T-helper 17 cell (primary cell): ENCODE measurements at places on chromosomes 2 and 18.

DNA sequence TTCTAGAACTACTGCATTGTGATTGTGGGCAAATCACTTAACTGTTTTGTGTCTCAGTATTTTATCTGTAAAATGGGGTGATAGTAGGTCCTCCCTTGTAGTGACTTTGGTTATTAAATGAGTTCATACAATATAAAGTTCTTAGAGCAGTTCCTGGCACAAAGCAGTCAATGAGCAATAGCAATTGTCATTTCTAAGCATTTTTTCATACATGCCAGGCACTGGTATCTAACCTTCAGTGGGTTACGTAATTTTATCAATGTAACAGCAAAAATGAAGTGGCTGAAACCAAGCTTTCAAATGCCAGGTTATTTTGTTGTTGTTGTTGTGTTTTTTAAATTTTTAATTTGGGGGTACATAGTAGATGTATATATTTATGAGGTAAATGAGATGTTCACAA lies 401.9 kb downstream of the MEIS1 start:
- H3K27ac ChIP-seq, result no peak overlapping the region
- H3K4me1 ChIP-seq, result no peaks in the 10 kb centered on the region
- H3K4me3 ChIP-seq, result no peak overlapping the region
- H3K27me3 ChIP-seq, result no peaks in the 10 kb centered on the region
- DNase-seq, result no peak

DNA sequence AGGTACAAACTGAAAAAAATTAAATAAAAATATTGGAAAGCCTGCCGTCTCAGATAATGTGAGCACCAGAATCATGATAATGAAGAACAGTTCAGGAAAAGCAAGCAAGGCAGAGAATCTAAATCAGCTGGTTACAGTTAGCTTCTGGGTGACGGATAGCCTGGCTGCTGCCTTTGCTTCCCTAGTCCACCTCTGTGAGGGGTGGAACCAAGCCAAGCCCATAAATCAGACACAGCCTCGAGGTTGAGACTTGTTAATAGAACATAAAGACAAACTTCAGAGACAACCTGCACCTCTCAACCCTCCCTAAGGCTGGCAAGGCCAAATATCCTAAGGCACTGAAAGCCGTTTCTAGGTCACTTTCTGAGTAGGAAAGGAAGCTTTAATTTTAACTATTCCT lies 334.7 kb upstream of the SLC39A10 start:
- H3K36me3 ChIP-seq, result no peaks in the 10 kb centered on the region
- no peak for DNase-seq
- H3K27ac ChIP-seq, result peak overlapping the region; percentile 32
- H3K4me3 ChIP-seq, result no peak overlapping the region
- H3K27me3 ChIP-seq, result peaks cover 16% of the 10 kb centered on the region

DNA sequence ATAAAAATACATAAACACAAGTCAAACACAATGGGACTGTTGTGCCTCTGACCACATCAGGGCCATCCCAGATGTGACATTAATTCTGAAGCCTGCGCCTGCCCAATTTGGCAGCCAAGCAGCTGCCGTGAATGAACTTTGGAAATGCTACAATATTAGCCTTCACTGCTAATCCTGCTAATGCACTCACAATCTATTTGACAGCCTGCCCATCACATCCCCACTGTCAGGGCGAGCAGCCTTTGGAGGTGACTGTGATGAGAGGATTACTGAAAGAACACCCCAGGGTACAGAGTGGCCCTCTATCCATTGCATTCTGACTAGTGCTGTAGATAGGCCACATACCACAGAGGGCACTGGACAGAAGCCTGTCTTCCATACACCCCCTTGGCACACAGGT lies 21.6 kb downstream of the OSR1 start:
- no peaks in the 10 kb centered on the region for H3K4me1 ChIP-seq
- H3K27me3 ChIP-seq, result no peaks in the 10 kb centered on the region
- peaks cover 3% of the 10 kb centered on the region for H3K36me3 ChIP-seq
- H3K27ac ChIP-seq, result no peak overlapping the region

- H3K4me1 ChIP-seq, result peaks cover 3% of the 10 kb centered on the region
- DNase-seq, result no peak
- no peak overlapping the region for H3K4me3 ChIP-seq
Measured at GRCh38 chr18:48440924-48441323, 31.7 kb upstream of the ZBTB7C start.
